ENCODE measurements at places on chromosomes 7 and 10.

GRCh38 chr7:69691734-69692133 is 93.5 kb downstream of the AUTS2 start:
- no peak for DNase-seq

DNA sequence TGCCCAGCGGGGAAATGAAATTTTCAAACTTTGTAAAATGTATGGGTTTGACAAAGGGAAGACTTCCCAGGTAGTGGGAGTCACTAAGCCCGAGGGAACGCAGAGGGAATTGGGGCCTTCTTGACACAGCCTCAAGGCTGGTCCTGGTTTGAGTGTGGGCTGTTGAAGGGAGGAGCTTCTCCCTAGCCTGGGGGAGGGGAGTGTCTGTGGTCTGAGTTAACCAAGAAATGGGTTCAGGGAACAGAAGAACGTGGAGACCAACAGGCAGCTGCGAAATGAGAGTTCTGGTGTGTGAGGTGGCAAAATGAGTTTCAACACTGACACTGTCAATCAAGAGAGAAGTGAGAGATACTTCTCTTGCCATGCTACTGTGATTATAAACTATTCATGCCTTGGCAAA is 32.7 kb upstream of the BAMBI start:
- no peak for DNase-seq

- DNase-seq = no peak
Measured at GRCh38 chr10:132391676-132392020, 5.4 kb upstream of the PWWP2B start.

DNA sequence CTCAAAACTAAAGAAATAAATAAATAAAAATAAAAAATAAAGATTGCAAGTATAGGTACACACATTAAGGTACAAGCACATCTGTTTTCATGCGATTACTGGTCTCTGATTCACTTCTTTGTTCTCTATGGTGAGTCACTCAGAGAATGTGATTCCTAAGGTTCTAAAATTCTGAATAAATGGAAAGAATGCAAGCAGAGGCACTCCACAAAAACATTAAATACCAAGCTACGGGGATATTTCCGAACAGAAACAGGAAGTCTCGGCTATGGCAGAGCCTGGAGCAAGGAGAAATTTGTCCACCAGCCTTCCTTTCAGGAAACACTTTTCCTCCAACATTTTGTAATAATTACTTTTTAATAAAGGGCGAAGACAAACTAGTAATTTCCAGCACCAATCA is 1.4 kb downstream of the VOPP1 start:
- no peak for DNase-seq

- DNase-seq = no peak
Measured at GRCh38 chr7:27185013-27185853, at the start of gene HOXA11. TSS of gene HOXA11 (minus strand) at chr7:27185232. CDS start at chr7:27185144, 88 bp downstream.

DNA sequence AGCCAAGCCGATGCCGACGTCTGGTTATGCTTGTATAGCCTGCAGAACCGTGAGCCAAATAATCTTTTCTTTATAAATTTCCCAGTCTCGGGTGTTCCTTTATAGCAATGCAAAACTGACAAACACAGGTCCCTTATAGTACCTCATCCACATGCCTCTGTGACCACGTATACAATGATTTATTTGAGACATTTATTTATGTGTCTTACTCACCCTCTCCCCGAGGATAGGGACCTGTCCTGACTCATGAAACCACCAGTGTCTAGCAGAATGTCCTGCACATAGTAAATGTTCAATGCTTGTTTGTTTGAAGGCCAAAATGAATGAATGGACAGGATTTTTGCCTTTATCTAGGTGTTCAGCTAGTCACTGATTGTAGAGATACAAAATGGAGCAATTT is 147.9 kb upstream of the FZD8 start:
- DNase-seq = no peak

GRCh38 chr10:18246967-18247366 is 106.7 kb downstream of the CACNB2 start:
- no peak for DNase-seq

DNA sequence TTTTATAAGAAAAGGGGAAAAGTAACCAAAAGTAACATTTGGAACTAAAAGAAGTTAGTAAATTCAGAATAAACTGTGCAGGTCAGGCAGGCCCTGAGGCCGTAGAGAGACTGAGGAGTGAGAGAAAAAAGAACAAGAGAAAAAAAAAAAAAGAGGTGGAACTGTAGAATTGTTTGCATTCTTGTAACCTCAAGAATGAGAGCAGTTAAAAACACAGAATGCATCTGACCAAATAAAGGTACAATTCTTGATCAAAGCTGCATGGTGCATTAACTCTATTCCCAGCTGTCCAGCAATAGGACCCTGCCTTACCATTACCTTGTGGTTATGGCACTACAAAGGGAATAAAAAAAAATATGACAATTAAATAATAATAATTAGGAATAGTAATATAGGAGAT is 170.1 kb upstream of the SEMA3A start:
- no peak for DNase-seq

DNA sequence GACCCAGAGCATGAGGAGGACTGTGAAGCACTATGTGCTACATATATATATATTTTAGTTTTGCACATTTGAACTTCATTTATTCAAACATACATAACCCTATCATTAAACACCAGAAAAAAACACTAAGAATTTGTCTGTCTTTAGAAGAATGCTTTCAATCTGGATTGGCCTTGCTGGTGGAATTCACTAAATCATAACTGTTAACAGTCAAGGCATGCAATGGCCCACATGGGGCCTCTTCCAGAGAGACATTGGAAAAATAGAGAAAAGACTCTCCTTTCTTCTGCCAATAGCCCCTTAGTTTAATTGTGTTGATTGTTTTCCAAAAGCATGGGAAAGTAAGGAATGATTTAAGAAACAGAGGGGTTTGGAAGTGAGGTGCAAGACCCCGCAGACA is 77.9 kb downstream of the MRPL32 start:
- no peak for DNase-seq

- DNase-seq = no peak
Measured at GRCh38 chr10:120403109-120403508, 53.9 kb upstream of the PLPP4 start.

- DNase-seq = no peak
Measured at GRCh38 chr7:4006687-4007086, 675.4 kb upstream of the FOXK1 start.

DNA sequence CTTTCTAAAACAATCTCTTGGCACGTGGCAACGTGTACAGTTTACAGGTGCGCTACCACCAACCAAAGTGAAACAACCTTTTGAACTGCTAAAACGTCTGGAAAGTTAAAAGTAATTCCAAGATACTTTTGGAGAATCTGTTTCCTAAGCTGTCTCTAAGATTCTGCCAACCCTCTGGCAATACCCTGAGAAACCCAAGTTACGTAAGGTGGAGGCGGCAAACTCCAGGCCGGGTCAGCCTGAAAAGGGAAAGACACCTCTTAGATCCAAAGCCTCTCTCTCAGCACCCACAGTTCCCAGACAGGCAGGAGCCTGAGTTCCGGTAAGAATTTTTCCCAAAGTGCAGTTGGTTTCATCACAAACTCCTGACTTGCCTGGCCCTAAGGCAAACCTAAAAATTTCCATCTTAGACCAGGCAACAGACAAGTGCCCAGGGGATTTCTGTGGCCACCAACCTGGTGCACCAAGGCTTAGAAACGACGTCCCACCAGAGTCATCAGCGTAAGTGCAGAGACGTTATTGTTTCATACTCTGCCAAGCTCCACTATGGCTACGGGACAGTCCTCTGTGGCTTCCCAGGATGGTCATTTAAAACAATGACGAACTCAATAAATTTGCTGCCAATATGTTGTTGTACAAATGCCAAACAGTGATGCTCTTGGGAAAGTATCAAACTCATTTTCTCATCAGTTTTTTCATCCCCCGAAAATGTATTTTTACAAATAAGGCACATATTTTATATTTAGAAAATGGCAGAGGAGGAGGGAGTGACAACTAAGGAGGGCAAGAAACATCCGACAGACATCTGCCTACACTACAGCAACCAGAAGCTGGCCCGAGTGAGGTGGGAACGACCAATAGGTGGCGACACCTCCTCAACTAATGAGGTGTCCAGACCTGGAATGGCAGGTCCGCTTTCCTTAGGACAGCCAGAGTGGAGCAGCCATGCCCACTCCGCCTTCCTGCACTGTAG is 205.8 kb upstream of the FRMD4A start:
- no peak for DNase-seq

- no peak for DNase-seq
Measured at GRCh38 chr7:121985476-121986030, 112.6 kb downstream of the PTPRZ1 start.

- no peak for DNase-seq
Measured at GRCh38 chr7:78472519-78472918, 673.9 kb downstream of the PHTF2 start.

- no peak for DNase-seq
Measured at GRCh38 chr10:3103646-3104045, 36.3 kb downstream of the PFKP start.

DNA sequence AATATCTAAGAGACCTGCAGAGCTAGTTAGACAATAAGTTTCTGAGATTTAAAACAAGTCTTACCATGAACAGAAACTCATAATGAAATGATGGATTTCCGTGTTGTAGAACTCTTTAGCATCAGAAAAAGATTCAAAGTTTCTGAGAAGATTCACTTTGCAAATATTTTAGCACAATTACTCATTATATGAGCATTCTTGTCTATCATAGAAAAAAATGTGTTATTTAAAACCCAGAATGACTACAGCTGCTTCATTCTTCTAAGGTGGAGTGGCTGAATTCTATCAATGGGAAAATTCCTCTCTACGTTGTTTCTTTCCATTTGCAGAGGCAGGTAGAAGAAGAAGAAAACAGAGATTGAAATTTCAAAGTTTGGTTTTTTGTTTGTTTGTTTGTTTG is 21.0 kb upstream of the RALA start:
- DNase-seq = no peak

DNA sequence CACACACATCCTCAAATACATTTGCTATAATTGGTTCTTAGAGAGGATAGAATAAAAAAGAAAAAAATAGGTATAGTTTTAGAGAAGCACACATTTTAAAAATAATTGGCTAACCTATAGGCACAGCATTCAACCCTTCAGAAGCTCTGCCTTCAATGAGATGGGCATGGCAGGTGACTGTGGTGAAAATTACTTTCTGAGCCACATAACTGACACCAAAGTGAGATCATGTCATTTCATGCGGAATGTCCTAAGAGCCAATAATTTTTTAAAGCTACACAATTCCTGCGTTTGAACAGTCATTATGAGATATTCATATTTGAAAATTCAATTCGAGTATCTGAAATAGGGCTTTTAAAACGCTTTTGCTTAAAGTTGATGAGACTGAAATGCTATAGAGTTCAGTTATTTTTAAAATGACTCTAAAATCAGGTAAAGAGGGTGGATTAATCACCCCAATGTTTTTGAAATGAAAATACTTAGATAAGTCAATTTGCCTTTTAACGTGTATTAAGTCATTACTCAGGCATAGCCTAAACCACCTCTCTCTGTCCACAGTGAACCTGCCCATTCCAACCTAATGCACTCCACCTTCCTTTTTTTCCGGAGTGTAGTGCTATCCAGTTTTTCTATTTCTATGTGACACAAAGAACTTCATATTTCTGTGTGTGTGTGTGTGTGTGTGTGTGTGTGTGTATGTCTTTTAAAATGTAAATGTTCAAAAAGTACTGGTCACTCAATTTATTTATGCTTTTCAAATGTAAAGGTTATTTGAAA is 6.1 kb downstream of the RELN start:
- DNase-seq = no peak

GRCh38 chr10:13813550-13813949 is 226.8 kb downstream of the PRPF18 start:
- DNase-seq = no peak

DNA sequence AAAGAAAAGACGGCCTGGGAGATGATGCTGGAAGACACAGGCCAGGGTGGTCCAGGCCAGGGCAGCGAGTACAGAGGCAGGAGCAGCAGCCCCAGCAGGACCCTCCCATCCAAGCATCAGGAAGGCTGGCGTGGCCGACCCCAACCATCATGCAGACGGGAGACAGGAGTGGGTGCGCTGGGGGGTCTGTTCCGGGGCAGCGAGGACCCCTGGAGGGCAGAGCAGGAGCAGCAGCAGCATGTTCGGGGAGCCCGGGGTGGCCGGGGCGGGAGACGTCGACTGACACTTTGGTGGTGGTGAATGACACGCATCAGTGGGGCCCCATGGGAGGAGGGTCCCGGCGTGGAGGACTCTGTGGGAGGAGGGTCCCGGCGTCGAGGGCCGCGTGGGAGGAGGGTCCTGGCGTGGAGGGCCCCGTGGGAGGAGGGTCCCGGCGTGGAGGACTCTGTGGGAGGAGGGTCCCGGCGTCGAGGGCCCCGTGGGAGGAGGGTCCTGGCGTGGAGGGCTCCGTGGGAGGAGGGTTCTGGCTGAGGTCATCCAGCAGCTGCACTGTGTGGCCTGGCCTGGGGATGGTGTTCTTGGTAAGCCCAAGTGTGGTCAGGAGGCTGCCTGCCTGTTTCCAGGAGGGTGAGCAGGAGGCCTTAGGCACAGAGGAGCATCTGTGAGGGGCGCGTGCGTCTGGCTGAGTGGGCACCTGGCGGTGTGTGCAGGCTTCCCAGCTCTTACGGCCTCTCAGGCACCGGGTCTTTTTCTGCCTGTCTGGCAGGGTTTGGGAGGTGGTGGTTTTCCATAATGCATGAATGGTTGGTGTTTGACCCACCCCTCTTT is 38.9 kb downstream of the FAM20C start:
- no peak for DNase-seq

GRCh38 chr7:30206491-30206890 is 71.7 kb downstream of the MTURN start:
- no peak for DNase-seq

DNA sequence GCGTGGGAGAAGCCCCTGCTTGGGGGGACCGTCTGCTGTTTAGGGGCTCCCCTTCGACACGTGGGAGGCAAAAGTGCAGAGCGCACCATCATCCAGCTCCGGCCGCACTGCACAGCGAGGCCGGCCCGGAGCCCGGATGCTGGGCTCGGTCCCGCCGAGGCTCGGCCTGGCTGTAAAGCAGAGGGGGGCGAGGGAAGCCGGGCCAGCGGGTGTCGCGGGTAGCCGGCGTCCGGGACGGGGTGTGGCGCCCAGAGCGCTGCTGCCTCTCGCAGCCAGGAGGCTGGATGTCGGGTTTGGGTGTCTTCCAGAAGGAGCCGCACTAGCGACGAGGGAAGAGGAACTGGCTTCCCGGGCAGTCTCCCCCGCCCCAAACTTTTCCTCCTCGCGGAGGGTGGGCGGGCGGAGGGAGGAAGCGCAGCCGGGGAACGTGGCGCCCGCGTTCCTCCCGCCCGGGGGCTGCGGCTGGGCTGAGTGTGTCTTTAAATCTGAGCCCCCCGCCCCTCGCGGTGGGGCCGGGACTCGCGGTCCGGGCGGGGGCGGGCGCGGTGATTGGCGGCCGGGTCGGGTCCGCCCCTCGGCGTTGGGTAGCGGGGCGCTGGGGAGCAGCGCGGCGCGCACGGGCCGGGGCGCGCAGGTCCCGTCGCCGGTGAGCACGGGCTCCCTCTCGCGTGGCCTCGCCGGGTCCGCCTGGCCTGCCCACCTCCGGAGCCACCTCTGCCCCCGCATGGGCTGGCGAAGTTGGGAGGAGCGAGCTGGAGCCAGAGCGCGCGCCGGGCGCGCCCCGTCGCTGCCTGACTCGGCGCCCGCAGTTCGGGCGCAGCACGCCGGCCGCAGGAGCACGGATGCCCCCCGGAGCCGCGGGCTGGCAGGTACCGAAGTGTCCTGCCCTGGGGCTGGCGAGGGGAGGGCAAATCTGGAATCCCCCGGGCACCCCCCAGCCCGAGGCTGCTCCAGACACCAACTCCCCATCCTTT is at the start of gene PALD1:
Gene PALD1 (plus strand): TSS at position 577 of the 974 bp plus-strand sequence. CDS start 47,185 bp downstream, outside the sequence.
- peak; percentile 78 for DNase-seq

All from germinal center (tissue), 1 donor.